ENCODE measurements at places on chromosomes 13 and 19. TPM values are rescaled to one million over a fixed set of nuclear protein-coding genes. Genes with fewer than 3 reads are reported as not detected.

DNA sequence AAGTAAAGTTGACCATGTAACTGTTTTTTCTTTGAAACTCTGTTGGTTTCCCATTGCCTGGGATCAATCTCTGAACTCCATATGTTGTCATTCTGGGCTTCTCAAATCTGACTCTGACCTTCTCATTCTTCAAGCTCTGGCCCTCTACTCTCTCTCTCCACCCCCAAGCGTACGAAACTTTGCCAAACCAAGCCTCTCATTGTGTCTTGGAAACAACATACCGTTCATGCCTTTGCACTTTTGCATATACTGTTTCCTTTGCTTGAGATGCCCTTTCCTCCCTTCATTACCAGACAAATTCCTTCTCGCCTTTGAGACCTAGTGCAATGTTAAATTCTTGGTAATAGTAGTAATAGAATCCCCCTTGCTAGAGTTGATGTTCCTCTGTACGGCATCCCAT lies 113.7 kb downstream of the OLFM4 start:
- DNase-seq, result no peak

DNA sequence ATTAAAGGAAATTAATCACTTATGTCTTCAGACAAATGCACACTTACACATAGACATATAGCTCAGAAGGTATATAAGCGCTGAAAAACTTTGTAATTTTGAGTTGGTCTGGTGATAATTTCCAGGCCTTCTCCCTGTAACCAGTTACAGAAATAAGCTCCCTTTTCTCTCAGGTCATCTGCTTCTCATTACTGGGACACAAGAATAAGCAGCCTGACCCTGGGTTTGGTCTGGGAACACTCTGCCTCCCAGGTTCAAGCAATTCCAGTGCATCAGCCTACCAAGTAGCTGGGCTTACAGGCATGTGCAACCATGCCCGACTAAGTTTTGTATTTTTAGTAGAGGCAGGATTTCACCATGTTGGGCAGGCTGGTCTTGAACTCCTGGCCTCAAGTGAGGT lies 274.5 kb downstream of the LMO7 start:
- no peak for DNase-seq

GRCh38 chr19:31286491-31286890 lies 62.7 kb downstream of the TSHZ3 start:
- no peak for DNase-seq

- DNase-seq, result no peak
Observed at GRCh38 chr13:77720988-77721387, 23.5 kb downstream of the SLAIN1 start.

DNA sequence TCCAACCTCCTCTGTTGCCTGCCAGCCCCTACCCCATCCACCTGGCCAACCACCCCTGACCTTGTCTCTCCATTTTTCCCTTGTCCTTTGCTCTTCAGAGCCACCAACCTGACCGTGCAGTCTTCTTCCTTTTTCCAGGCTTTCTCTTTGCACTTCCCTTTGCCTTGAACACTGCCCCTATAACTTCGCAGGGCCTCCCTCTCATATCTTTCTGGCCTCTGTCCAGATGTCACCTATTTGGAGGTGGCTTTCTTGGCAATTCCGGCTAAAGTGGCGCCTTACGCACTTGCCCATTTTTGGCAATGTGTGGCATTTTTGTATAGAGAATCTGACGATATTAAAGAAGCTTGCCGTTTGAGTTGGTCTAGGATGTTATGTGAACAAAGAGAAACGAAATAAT lies 844 bp downstream of the ZNF543 start:
- no peak for DNase-seq

GRCh38 chr13:75216038-75216437 lies 265.9 kb downstream of the TBC1D4 start:
- DNase-seq, result no peak

DNA sequence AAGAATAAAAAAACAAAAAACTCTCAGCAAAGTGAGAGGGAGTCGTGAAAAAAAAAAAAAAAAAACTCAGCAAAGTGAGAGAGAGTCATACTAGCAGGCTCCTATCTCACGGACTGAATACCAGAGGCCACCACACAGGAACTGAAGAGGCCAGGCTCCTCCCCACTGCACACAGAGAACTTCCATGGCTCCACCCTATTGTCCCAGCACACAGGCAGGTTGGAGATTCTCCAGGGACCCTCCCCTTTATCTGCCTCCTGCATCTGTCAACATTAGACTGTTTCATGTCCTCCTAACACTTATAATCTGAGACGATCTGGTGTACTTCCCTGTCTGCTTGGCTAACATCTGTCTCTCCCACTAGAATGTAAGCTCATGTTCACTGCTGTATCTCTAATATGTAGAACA lies 37.0 kb upstream of the FARP1 start:
- DNase-seq, result no peak

- DNase-seq, result no peak
Observed at GRCh38 chr13:56886398-56886797, 254.3 kb upstream of the PRR20A start.

DNA sequence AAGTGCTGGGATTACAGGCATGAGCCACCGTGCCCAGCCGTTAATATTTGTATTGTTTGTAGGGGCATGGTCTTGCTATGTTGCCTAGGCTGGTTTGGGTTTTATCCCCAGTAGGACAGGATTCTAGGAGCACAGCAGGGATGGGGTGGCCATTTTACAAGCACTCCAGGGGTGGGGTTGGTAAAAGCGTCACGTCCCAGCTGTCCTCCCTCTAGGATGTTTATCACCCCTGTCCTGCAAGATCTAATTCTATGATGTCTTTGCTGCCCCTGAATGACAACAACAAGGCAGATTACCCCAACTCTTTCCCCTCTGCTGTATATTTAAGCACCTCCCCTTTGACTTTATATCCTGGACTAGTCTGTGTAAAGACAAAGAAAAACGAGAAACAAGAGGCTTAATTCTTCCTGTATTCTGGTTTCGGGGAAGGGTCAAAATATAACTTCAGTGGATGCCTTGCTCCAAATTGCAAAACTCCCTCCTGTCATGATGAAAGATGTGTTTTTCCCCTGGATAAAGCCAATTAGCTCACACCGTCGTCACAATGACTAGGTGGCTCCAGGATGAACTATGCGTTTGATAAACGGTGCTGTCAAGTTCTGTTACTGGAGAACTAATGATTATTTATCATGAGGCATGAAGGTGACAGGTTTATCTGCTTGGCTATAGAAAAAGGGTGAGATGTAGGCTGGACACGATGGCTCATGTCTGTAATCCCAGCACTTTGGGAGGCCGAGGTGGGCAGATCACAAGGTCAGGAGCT lies 27.8 kb upstream of the OR1M1 start:
- DNase-seq, result no peak

The GPI gene
- 126 TPM for polyA plus RNA-seq

The KLF2 gene
- polyA plus RNA-seq, result 216 TPM

The ZNF837 gene
- polyA plus RNA-seq, result 4.2 TPM

The SMIM44 gene
- not detected for polyA plus RNA-seq

The SHISA2 gene
- 0.58 TPM for polyA plus RNA-seq

The CCNA1 gene
- not detected for polyA plus RNA-seq

Data from naive thymus-derived CD8-positive, alpha-beta T cell (primary cell).